ENCODE measurements at places on chromosomes 3 and 15.

GRCh38 chr3:71461114-71461513 lies 122.4 kb downstream of the FOXP1 start:
- no peak for DNase-seq

GRCh38 chr15:78195735-78196201 lies 38.6 kb downstream of the ACSBG1 start:
- peak; percentile 37 for DNase-seq

- DNase-seq, result no peak
Observed at GRCh38 chr15:94692710-94693109, 461.3 kb downstream of the MCTP2 start.

DNA sequence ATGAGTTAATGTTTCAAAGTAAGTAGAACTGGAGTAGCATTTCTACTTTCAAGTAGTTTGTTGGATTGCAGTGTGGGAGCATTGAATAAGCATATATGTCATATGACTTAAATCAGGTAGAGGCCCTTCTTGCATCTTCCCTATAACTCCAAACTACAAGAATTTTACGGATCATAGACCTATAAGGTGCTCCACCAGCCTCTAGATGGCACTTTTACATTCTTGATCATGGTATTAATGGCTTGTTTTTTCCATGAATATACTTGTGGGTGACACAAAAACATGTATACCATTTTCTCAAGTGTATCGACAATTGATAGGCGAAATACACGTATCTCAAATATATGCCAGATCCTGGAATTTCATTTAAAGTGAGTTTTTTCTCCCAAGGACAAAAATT lies 311.1 kb downstream of the ZPLD1 start:
- DNase-seq, result no peak

DNA sequence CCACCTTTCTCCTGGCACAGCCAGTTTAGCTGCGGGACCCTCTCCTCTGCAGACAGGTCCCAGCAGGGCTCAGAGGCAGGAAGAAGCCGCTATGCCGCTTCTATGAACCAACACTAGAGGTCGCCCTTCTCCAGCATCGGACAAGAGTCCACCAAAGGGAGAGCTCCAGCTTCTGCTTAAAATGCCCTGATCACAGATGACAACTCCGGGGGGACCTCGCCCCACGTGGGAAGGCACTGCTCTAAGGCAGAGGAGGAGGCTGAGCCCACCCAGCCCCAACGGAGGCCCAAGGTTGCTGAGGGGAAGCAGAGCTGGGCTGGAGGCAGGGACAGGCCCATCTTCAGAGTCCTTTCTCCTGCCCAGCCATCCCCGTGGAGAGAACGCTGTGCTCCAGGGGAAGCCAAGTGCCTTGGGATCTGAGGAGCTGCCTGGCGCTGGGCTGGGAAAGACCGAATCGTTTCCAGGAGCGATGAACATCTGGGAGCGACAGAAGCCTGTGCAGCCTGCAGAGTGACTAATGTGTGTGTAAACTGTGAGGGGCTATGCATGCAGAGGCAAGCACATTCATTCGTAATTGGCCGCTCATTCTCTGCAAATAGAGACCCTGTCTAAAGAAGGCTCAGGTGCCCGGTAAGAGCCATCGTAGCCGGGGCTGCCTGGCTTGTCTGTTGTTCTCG lies 43.5 kb upstream of the BDH1 start:
- DNase-seq, result peak; percentile 72

DNA sequence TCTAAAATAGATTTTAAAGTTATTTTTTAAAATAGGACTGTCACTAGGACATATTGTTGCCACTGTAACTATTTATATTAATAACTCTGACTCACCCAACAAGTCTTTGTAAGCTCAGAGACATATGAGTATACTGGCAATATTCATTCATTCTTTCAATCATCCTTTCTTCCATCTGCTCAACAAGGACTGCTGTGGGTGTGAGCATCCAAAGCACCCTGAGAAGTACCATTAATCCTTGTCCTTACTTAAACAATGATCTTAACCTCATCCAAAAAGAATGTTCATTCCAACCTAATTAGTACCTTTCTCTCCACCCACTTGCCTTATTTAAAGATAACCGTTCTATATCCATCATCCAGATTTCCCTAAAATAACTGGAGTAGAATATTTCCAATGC lies 94.2 kb upstream of the PPP2R3A start:
- no peak for DNase-seq

DNA sequence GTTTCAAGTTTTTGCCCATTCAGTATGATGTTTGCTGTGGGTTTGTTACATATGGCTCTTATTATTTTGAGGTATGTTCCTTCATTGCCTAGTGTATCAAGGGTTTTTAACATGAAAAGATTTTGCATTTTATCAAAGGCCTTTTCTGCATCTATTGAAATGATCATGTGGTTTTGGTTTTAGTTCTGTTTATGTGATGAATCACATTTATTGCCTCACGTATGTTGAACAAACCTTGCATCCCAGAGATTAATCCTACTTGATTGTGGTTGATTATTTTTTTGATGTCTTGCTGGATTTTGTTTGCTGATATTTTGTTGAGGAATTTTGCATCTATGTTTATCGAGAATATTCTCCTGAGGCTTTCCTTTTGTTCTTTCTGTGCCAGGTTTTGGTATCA lies 39.4 kb downstream of the TMCO5A start:
- DNase-seq, result no peak

DNA sequence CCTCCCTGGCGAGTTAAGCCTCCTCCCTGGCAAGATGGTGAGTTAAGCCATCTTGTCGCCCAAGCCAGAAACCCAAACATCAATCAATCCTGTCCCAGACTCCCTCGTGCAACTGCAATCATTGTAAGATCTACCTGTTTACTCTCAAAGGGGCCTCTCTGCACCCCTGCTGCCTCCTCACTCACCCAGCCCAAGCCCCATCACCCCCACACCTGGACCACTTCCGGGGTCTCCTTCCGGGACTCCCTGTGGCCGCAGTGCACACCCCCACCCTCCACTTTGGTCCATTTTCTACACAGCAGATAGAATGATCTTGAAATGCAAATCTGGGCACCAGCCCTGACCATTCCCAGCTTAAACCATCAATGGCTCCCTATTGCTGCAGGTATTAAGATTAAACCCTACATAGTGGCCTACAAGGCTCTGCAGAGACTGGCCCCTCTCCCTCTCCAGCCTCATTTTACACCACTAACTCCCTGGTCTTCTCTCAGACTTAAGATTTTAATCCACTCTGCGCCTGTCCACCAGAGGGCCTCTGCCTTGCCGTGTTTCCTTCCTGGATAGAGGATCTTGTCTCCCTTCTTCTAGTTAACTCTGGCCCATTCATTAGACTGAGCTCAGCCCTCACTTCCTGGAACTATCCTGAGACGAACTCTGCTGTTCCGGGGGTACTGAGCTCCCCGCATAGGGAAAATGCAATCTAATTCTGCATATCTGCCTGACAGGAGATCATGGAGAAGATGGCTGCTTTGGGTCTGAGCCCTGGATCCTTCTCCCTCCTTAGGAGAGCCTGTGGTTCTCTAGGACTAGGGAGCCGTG lies 41.9 kb upstream of the SLC6A1 start:
- no peak for DNase-seq

- no peak for DNase-seq
Observed at GRCh38 chr3:140686128-140686527, 8.3 kb downstream of the TRIM42 start.

- no peak for DNase-seq
Observed at GRCh38 chr3:130918328-130918727, 24.4 kb downstream of the ATP2C1 start.

GRCh38 chr3:63047068-63047467 lies 171.9 kb upstream of the CADPS start:
- DNase-seq, result no peak

- DNase-seq, result no peak
Observed at GRCh38 chr3:161644891-161645635, 148.5 kb downstream of the OTOL1 start.

DNA sequence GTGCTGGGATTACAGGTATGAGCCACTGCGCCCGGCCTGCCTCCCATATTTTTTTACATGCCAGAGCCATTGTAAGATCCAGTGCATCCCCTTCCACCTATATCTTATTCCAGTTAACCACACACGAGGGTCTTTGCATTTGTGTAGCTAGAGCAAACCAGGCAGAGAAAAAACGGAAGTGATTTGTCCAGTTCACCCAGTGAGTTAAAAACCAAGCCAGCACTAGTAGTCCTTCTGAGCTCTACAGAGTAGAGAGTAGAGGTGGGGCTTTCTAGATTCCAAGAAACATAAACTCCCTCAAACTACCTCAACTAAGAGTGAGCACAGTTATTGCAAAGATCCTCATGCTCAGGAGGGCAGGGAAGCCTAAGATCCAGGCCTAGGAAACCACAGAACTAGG lies 34.7 kb downstream of the TMEM158 start:
- DNase-seq, result no peak

DNA sequence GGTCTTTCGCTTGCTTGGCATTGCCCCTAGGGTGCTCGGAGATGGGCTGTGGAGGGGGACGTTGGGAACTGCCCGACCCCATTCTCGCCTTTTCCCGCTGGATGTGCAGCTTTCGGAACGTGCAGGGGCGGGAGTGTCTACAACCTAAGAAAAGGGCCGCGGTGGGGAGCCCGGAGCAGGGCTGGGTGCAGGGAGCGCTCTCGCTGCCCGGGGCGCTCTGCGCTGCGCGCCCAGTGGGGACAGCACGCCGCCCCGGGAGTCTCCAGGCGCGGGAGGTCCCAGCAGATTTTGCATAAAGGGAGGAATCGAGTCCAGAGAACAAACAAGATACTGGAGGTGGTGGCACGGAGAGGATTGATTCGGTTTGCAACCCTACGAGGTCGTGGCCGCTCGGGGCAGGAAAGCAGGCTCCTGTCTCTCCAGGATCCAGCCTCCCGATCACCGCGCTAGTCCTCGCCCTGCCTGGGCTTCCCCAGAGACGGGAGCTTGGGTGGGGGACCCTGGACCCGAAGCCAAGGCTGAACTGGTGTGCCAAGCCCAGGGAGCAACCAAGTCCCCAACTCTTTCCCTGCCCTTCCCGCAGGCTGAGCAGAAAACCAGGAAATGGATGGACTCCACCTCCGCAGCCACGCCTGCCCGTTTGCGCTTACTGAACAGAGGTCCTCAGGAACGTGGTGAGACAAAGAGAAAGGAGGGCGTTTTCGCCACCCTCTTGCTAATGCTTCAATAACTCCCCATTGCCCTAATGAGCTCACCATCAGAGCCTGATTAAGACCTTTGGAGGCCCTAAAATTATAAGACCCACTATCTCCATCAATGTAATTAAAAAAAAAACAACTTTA lies 59.7 kb downstream of the NOX5 start:
- no peak for DNase-seq

- peak; percentile 3 for DNase-seq
Observed at GRCh38 chr3:194265505-194265892, 85.6 kb downstream of the CPN2 start.

- no peak for DNase-seq
Observed at GRCh38 chr3:110457508-110457907, 614.1 kb upstream of the NECTIN3 start.

DNA sequence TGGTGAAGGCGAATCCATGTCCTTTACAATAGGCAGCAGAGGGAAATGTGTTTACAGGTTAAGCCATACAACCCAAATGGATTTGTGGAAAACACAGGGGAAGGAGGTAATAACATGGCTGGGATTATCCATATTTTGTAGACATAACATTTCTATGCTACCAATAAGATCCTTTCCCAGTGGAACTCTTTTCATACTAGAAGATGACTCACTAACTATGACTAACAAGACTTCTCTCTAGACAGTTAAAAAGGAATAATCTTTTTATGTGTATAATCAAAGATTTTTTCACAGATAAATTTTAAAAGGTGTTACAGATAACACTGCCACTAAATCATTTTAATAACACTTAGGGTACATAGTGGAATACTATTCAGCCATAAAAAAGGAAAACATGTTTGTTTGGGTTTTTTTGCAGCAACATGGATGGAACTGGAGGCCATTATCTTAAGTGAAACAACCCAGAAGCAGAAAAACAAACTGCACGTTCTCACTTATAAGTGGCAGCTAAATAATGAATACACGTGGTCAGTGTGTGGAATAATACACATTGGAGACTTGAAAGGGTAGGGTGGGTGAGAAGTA lies 39.6 kb downstream of the VPS13C start:
- DNase-seq, result no peak

- DNase-seq, result no peak
Observed at GRCh38 chr15:22942306-22942855, 37.8 kb downstream of the CYFIP1 start.

DNA sequence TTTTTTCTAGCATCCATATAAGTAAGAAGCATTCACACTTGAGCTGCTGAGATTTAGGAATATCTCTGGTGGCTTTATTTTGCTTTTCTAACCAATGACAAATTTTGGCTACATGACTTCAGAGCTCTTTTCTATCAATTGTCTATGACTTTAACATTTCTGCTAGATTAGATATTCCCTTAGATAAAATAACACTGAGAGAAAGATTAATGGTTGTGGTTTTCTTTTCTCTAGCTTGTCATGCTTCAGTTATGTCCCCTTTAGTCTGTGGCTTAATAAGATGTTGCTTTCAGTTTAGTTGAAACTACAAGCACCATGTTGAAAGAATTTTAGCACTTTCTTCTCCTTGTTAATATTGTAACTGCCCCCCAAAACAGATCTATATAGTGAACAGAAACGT lies 665.6 kb upstream of the CCDC54 start:
- no peak for DNase-seq

DNA sequence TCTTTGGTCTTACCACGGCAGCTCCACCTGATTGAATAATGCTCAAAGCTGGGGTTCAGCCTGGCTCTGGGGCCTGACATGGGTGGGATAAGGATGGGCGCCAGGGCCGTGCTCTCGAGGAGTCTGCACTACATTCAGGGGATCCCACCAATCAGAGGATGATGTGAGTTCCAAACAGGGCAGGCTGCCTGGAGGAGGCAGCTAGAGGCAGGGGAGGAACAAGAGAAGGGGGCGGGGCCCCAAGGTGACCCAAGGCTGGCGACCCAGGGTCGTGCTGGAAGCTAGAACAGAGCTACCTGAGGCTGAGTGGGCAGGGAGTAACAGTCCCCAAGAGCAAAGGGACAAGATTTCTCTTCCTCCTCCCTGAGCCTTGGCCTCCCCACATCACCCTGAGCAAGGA lies 56.1 kb downstream of the PCSK6 start:
- no peak for DNase-seq

- DNase-seq, result peak; percentile 35
Observed at GRCh38 chr3:184155644-184156521, 706 bp downstream of the DVL3 start.

DNA sequence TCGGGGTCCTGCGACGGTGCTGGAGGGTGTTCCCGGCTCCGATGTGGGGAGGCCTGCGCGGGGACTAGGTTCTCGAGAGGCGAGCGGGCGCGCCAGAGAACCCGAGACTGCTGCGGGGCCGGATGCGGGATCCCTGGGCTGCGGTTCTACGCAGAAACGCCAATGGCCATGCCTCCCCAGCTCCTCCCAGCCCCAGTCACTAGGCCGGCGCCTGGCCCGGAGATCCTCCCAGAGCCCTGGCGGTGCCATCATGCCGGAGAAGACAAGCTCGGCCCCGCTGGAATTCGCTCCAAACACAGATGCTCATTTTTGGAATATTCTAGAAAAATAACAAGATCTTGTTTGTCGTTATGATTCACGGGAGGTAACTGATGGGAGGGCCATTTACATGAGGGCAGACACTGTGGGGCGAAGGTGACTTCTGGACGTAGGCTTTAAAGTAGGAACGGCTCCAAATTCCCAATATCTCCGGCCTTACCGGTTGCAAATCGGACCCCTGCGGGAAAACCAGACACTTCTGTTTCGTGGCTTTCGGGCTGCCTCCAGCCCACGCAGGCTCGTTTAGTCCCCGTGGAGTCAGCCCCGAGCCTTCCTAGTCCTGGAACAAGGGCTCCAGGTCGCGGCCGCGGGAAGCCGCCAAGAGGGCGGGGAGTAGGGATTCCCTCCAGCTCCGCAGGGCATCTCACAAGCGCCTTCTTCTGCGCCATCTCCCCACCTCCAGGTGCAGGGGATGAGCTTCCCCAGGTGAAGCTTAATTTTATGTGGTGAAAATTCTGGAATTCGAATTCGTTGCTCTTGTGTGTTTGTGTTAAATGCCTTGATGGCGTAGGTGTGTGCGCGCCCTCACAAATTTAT lies 74.8 kb upstream of the POLG start:
- DNase-seq, result no peak

Data from CD14-positive monocyte (primary cell).